MM.1S (cell line): ENCODE measurements at places on chromosomes 1 and 21.

DNA sequence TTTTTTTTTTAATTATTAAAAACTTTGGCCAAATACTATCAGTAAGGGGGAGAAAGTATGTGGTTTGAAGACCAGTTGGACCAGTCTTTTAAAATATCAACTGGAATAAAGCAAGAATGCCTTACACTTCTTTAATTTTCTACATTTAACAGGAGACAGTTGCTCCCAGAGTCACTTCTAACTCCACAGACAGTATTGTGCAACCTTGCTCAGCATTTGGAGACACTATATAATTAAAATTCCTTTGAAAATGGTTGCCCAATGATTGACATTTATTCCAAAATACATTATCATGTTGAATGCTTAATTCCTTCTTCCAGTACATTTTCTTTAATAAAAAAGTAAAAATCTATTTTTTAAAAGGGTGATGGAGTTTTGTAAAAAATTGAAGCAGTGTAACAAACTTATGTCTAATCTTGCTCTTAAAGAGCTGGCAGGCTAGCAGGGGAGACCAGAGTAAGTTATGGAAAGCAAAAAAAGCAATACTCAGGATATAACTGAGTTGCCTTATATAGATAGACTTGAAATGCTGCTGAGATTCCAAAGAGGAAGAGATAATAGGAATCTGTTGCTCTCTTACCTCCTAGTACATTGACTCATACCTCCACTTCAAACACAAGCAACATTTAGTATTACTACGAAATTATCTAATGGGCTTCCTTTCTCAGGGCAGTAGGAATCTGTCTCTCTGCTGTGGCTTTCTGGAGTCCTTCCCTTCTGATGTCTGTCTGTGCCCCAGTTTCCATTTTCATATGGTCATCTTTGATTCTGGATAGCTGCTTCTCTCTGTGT is 69.7 kb upstream of the RGL1 start:
- DNase-seq, result no peak

DNA sequence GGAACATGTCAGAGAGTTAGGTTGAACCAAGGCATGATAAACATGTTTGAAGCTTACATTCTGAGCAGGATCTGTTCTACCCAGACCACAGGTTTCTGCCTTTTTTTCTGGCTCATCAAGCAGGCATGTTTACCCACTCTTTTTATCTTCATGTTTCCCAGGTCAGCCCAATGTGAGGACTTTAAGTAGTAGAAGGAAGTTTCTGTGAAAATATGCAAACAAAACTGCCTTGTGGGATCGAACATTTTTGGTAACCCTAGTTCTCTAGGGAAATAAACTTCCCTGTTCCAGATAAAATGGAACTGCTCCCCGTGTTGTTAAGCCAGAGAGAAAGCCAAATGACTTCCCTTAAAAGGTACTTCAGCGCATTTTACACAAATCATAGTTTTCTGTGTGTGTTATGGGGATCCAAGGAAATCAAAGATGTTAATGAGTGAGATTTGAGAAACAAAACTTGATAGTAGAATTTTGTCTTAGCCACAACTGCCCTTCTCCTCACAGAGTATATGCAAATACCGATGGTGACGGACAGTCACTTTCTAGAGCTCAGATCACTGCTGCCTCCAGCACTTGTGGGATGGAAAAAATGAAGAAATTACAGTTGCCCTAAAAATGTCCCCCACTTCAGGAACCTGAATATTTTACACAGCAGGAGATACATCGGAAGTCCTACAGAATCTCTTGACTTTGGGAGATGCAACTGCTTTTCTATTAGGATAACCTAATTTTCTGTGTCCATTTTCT is 765 bp upstream of the HIPK1 start:
- DNase-seq, result peak; percentile 36

DNA sequence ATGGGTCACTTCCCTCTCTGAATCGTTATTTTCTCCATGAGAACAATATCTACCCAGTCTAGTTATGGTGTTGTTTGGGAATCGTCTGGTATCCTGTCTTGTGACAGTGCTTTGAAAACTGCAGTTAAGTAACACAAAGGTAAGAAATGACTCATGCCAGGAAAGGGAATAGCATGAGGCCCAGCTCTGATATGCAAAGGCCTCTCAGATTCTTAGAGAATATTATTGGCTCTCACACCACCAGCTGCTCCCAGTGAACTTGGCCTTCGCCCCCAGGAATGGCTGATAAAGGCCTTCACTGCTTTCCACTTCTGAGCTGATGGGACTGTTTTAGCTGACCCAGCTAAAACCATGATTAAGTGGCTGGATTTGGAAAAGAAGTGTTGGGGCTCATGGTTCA is 27.1 kb downstream of the NEK2 start:
- no peak for DNase-seq

GRCh38 chr21:32331444-32332305 is 33.0 kb downstream of the MRAP start:
- no peak for DNase-seq

DNA sequence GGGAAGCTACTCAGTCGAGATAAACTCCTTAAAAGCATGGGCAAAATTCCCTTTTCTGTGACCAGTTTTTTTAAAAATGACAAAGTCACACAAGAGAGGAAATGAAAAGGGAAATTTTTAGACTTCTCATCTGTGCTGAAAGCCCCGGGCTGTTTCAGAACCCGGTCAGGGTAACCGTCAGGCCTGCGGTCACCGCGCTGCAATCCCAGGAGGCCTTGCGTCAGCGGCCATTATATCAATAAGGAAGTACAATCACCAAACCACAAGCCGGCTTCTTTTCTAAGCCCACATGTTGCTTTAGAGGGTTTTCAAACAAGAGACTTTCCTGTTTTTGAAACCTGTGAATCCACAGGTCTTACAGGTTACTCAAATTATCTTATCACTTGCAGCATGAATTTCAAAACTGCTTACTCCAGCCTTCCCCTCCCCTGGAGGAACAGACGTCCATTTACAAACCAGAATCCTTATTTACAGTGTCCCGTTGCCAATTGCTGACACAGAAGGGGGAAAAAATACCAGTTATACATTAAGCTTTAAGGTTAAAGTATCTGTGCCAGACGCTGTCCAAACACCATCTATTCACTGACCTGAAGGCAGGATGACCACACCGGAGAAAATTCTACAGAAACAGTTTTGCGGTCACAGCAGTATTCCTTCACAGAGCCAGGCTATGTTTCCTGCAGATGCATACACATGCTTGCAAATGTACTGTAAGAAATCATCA is 165.3 kb downstream of the TOMM20 start:
- DNase-seq, result peak; percentile 99

GRCh38 chr1:47487850-47488450 is 50.1 kb downstream of the FOXD2 start:
- DNase-seq, result no peak

- no peak for DNase-seq
Observed at GRCh38 chr1:41355761-41356160, 5.5 kb upstream of the FOXO6 start.

DNA sequence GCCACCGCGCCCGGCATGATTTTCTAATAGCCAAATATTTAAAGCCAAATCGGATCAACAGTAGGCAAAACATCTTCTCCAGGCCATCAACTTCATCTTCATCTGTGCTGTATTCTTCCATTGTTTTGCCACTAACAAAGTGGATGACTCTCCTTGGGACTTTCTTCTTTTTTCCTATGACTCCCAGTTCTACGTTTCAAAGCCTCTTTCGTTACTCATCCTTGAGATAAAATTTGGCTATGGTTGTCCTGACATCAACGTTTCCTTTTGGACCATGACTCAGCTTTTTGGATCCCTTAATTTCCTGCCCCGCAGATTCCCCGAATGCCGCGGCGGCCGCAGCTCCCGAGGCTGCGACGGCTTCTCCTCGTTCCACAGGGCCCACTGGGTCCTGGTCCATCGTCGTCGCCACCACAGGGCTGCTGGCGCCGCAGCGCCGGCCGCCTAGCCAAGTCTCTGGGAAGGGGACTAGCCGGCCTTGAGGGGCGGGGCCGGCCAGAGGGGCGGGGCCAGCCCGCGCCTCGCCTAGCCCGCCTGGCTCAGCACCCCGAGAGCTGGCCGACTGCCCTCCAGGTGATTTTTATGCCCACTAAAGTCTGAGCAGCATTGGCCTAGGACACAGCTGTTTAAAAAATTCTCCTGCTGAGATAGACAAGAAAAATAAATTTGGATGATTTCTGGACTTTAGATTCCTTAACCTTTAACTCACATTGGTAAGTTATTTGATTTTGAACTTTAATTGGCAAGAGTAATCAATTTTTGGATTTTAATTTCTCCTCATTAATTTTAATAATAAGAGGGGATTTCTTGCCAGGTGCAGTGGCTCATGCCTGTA is 93.9 kb downstream of the ADCY10 start:
- peak; percentile 37 for DNase-seq
